ENCODE measurements at places on chromosomes 6 and 20. TPM values are rescaled to one million over a fixed set of nuclear protein-coding genes. Genes with fewer than 3 reads are reported as not detected.

DNA sequence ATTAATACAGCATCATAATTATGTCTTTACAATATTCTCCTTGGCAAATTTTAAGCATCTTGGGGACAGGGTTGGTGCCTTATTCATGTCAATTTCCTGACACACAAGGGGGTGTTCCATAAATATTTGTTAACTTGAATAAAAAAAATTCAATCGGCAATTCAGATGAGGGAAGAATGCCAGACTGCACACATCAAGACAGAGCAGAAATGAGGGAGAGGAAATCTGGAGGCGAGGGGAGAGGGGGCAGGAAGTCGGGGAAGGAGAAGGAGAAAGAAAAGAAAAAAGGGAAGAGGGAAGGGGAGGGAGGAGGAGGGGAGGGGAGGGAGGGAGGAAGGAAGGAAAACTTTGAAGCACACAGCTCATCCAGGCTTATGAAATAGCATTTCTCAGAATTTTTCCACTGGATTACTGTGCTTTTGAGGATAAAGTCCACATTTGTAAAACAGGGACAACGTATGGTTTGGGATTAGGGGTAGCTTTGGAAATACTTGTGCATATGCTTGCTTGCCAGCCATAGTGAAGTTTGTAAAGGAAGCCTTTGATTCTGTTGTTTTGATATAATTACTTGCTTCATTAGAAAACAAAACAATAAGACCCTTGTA lies 362.1 kb downstream of the SAMD5 start:
- DNase-seq, result no peak

The GNRH2 gene
- not detected for total RNA-seq

- no peak for DNase-seq
These were observed 771.4 kb upstream of the MMS22L start for GRCh38 chr6:98054453-98054852.

The TTK gene
- total RNA-seq, result 21.9 TPM

GRCh38 chr6:90194371-90194841 lies 102.2 kb downstream of the BACH2 start:
- DNase-seq, result peak; percentile 58

- DNase-seq, result no peak
These were observed 104.8 kb downstream of the ELOVL4 start for GRCh38 chr6:79842376-79843040.

DNA sequence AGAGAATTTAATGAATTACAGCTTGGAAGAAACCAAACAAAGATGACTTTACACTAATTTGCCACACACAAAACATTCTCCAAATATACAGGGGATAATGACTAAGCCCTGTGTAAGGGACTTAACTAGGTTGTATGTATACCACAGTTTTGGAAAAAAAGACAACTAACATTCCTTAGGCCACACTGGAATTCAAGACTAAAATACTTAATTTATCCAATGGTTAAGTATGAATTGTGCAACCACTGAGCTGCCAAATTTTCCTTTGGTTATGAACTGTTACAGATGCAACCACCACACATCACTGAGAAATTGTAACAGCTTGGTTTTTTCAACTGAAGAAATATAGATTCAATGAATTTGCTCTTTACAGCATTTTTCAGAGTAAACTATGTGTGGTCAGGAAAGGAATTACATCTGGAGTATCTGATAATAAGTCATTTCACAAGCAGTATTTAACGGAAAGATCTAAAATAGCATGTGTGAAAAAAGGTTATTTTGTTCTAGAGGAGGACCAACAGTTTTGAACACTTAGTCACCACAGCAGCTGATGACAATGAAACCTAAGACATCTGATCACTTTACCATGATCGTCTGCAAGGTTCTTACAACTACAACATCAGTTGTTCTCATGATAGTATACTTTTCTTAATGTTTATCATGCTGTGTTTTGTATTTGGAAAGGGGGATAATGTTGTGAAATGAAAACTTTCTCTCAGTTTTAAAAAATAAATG lies 318.8 kb downstream of the BCKDHB start:
- DNase-seq, result peak; percentile 98

DNA sequence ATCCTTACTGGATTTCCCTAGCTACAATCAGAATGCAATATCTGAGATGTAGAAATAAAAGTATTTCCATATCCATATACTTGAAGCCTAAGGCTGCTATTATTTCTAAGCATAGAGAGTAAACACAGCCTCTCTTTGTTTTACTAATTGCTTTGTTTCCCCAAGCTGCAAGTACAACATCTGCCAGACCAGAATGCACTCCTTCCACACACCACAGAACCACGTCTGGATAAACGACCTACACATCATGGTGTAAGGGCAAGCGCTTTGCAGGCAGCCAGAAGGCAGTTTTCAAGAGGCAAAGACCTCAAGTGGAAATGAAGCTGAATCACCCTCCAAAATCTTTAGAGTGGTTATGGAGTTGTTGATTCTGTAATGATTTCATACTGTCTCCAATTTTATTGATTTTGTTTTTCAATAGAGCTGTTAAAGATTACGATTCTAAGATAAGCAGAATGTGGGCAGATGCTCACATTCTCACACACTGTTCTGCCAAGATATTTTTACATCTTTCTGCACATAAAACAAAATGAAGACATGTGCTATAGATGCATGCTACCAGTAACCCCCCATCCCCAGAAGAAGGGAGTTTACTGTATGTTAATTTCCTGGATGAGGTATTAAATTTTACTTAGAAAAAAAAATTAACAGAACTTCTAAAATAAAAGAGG lies 88.8 kb downstream of the THEMIS start:
- no peak for DNase-seq

DNA sequence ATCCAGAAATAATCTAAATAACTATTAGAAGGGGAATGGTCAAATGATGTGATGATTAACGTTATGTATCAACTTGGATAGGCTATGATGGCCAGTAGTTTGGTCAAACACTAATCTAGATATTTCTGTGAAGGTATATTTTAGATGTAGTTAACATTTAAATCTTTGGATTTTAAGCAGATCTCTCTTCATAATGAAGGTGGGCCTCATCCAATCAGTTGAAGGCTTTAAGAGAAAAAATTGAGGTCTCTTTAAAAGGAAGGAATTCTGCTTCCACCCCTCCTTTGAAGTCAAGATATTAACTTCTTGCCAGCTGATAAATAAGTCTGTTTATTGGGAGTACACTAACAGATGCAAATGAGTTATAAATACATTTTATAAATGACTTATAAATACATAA lies 760.0 kb upstream of the SLC35B3 start:
- no peak for DNase-seq

DNA sequence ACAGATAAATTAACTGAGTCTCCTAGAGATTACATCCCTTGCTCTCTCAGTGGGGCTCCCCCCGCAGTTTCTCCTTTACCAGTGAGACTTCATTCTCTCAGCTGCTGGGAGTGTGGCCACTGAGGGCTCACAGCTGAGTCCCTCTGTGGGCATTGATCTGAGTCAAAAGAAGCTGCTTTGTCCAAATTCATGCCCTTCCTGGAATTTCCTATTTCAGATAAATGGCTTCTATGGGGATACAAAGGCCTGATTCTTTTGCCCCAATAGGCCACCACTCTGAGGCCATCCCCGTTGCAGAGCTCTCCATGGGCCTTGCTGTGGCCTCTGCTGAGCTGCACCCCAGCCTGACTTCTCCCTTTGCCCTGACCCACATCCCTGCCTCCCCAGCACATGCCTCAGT lies 10.0 kb downstream of the CST5 start:
- no peak for DNase-seq

The RIPOR3 gene
- 0.09 TPM for total RNA-seq

DNA sequence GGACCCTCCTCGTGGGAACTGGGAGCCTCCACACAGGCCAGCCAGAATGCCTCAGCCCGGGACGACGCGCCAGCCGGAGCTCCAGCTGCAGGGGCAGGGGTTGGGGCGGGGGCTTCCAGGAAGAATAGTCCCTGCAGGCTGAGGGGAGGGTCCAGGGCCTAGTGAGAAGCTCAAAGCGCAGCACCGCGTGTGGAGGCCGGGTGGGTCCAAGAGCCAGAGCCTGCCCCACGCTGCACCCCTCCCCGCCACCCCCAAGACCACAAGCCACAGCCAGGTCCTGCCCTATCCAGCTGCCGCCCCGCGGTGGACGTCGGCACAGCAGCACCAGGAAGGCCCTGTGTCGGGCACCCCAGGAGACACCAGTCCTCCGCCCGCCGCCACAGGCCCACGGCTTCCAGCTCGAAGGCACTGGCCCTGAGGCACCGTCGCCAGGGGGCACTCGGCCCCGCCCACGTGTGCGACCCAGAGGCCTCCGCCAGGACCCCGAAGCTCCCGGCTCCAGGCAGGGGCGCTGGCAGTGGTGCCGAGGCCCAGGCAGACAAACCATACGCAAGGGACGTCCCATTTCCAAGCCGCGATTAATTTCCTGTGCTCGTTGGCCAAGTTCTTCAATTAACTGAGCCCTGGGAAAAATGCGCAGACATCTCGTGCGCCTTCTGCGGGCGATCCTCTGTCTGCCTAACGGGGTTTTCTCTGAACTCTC lies 19.5 kb downstream of the KCNQ2 start:
- no peak for DNase-seq

The NHLRC1 gene
- total RNA-seq, result 1.7 TPM

- DNase-seq, result no peak
These were observed 28.8 kb downstream of the HBS1L start for GRCh38 chr6:135025775-135026174.

The MOG gene
- total RNA-seq, result not detected

DNA sequence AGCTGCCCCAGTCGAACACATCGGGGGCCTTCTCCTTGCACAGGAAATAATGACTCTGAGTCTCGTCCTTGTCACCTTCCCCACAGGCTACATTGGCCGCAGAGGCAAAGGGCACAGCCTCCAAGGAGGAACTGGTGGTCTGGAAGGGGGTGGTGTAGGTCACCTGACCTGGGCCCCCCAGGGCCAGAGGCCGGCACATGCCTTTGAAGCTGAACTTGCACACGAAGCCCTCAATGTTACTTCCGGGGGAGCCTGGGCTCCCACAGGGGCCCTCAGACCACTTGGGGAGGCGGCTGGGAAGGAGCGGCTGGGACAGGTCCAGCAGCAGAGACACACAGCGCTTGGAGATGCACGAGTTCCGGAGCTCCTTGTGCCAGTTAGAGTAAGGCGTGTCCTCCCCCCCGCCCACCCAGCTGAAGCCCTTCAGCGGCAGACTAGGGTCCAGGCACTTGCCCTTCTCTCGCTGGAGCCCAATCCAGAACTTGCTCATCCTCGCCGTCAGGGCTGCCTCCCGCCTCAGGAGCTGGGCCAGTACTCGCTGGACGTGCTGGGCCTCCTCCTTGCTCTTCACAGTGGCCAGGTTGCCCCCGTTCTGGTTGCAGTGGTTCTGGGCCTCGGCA lies 578 bp downstream of the CD93 start:
- DNase-seq, result no peak

DNA sequence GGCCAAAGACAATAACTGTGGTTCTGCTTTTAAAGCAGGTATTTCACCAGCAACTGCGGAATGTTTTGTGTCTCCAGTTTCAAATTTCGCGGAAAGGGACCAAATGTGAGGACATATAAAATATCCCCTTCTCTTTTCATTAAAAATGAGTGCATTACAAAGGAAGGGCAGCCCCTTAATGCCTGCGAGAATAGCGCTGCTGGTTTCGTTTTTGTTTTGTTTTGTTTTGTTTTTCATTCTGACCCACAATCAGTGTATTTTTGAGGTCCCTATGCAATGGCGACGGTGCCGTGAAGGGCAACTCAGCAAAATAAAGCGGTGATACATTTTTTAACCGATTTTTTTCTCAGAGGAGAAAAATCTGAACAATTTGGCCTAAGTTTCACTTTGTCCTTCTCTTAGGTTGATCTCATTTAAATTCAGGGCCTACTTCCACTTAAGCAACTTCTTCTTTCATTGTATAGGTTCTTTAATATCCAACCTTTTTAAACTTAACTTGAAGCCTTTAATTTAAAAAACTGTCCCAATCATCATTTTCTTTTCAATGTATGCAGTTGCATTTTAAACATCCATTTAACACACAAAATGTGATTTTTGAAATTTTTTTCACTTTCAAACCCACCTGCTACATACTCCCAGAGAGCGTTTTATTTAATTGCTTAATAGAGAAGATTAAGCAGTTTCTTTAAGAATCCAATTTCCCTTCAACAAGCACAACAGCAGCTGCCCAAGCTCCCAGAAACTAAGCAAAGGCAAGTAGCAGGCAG lies 2.9 kb upstream of the HIVEP2 start:
- DNase-seq, result no peak

The NOX3 gene
- total RNA-seq, result not detected

The EPPIN gene
- not detected for total RNA-seq

DNA sequence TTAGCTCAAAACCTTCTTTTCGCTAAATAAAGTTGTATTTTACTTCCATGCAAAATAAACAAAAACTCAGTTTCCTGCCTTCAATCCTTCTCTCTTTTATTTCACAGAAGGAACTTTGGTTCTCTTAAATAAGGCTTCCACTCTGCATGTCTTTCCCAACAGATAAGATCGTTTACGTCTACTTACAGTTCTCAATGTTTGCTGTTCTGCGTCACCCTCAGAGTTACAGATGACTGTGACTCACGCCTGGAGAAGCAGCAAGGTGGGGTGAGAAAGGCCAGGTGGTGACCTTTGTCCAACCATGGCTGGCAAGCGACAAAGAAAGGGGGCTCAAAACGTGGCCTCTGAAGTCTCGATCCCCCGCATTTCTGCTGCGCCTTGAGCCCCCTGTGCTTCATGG lies 51.4 kb upstream of the RPS6KA2 start:
- DNase-seq, result peak; percentile 36

DNA sequence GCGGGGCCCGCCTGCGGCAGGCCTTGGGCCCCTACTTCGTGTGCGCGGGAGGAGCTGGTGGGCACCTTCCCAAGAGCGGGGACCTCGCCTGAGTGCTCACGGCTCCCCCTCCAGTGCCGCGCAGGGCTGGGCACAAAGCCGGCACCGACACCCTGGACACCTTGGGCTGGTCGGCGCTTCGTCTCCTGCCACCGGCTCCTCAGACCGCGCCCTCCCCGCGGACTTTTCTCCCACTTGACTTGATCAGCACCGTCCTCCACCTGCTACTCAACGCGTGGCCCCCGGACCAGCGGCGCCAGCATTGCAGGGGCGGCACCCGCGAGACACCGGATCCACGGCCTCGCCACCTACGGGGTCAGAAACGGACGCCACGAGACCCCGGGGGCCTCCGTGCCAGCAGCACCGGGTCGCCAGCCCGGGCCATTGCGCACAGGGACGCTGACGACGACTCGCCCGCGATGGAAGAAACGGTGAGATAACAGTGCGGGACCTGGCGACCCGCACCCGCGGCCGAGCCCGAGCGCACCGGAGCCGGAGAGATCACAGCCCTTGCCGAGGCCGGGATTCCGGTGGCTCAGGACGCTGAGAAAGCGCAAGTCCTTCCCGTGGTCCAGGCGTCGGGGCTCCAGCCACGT lies 154.2 kb downstream of the DLL1 start:
- DNase-seq, result no peak

The TRIM10 gene
- not detected for total RNA-seq

GRCh38 chr6:73929405-73929804 lies 233.4 kb downstream of the CD109 start:
- peak; percentile 7 for DNase-seq

The GRM1 gene
- not detected for total RNA-seq

The COL10A1 gene
- 3.0 TPM for total RNA-seq
